ENCODE measurements at places on chromosomes 5 and 9. TPM values are rescaled to one million over a fixed set of nuclear protein-coding genes. Genes with fewer than 3 reads are reported as not detected.

GRCh38 chr5:54580997-54581811 lies 63.6 kb downstream of the SNX18 start:
- H3K4me1 ChIP-seq = peaks cover 30% of the 10 kb centered on the region
- H3K36me3 ChIP-seq = peaks cover 10% of the 10 kb centered on the region
- DNase-seq = no peak
- no peak overlapping the region for H3K4me3 ChIP-seq
- peak overlapping the region; percentile 8 for H3K27ac ChIP-seq

GRCh38 chr9:137756045-137756744 lies 121.4 kb upstream of the CACNA1B start:
- H3K4me3 ChIP-seq = peak overlapping the region; percentile 2
- H3K36me3 ChIP-seq = peaks cover 34% of the 10 kb centered on the region
- DNase-seq = peak; percentile 15
- peak overlapping the region; percentile 96 for H3K27ac ChIP-seq

DNA sequence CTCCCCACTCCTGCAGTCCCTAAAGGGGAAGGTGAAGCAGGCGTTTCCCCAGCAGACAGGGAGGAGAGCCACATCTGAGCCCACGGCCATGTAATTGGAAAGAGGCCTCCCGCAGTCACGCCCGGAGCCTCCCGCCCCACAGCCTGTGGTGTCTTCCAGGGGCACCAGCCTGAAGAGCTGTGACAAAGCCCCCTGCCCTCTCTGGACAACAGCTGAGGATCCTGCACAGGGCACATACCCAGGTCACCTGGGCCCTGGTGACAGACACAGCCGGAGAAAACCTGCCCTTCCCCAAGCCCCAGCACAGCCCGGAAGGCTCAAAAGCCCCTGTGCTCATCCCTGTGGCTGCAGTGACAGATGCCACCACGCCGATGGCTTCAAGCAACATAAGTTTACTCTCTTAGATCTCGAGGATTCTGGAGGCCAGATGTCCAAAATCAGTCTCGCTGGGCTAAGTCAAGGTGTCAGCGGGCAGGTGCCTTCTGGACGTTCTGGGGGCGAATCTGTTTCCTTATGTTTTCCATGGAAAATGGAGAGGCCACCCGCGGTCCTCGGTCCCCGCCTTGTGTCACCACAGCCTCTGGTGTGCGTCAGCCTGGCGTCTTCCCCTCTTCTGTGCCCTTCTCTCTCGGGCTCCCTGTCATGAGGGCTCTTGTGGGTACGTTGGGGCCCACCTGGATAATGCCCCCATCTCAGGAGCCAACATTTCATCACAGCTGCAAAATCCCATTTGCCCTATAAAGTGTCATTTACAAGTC lies 71.5 kb downstream of the PSMB7 start:
- H3K27me3 ChIP-seq = peaks cover 2% of the 10 kb centered on the region
- no peaks in the 10 kb centered on the region for H3K4me1 ChIP-seq
- DNase-seq = no peak
- H3K27ac ChIP-seq = peak overlapping the region; percentile 17
- no peak overlapping the region for H3K4me3 ChIP-seq

DNA sequence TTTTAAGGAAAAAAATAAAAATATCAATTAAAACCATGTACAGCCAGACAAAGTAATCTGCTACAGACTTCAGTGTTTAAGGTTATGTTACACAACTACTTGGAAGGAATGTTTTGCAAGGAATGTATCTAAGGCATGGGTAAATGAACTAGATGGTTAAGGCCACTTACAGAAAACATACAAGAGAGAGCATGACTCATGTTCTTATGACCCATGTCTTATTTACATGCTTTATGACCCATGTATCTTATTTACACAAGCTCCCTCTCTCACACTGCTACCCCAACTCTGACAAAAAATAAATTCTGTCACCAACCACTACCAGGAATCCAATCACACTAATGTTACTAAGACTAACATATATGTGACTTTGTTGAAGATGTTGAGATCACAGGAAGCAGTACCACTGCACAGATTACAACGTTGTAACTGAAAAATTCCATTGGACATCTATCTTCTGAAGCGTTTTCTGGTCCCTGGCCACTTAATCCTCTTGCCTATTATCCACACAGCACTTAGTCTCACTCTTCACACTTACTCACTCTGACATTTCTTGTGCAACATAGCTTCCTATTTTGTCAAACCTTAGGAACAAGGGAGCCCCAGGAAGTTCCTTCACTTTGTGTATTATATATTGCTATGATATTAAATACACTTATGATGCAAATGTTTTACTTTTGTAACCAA lies 1630.1 kb upstream of the C9orf72 start:
- no peak overlapping the region for H3K27ac ChIP-seq
- no peak overlapping the region for H3K4me3 ChIP-seq
- H3K27me3 ChIP-seq = no peaks in the 10 kb centered on the region
- no peaks in the 10 kb centered on the region for H3K36me3 ChIP-seq
- peaks cover 20% of the 10 kb centered on the region for H3K4me1 ChIP-seq

CCL27 gene
- not detected for polyA plus RNA-seq

IRX2 gene
- not detected for polyA plus RNA-seq

GRCh38 chr5:83487155-83487554 lies 15.6 kb downstream of the VCAN start:
- DNase-seq = no peak
- no peaks in the 10 kb centered on the region for H3K4me1 ChIP-seq
- H3K27me3 ChIP-seq = peaks cover 2% of the 10 kb centered on the region
- H3K36me3 ChIP-seq = no peaks in the 10 kb centered on the region
- no peak overlapping the region for H3K4me3 ChIP-seq

DNA sequence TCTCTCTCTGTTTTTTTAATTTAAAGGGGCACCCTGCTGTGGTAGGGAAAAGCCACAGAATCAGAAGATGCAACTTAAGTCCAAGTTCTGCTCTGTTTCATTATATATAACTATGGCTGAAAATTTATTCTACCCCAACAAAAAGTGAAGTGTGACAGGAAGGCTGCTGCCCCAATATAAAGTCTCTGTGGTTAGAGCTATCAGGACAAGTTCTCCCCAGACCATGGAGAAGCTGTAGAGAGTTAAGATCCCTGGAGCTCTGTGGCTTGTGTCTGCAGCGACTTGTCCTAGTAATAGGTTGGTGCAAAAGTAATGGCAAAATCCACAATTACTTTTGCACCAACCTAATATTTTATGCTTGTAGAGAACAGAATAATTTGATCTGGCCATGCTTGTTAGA lies 250.9 kb downstream of the PSAT1 start:
- H3K27me3 ChIP-seq = peaks cover 2% of the 10 kb centered on the region
- no peaks in the 10 kb centered on the region for H3K4me1 ChIP-seq
- H3K36me3 ChIP-seq = no peaks in the 10 kb centered on the region
- no peak overlapping the region for H3K27ac ChIP-seq
